ENCODE measurements at places on chromosomes 2 and 18.

- no peak for DNase-seq
These were observed 57.6 kb downstream of the BMP10 start for GRCh38 chr2:68813596-68813995.

- DNase-seq, result no peak
These were observed 3.5 kb upstream of the RNU4ATAC start for GRCh38 chr2:121527009-121527682.

- DNase-seq, result no peak
These were observed 189.6 kb upstream of the RMP24 start for GRCh38 chr18:35782926-35783325.

GRCh38 chr2:186427970-186428369, 58.1 kb upstream of the ZC3H15 start:
- no peak for DNase-seq

- DNase-seq, result no peak
These were observed 14.7 kb downstream of the SOX11 start for GRCh38 chr2:5706717-5707455.

DNA sequence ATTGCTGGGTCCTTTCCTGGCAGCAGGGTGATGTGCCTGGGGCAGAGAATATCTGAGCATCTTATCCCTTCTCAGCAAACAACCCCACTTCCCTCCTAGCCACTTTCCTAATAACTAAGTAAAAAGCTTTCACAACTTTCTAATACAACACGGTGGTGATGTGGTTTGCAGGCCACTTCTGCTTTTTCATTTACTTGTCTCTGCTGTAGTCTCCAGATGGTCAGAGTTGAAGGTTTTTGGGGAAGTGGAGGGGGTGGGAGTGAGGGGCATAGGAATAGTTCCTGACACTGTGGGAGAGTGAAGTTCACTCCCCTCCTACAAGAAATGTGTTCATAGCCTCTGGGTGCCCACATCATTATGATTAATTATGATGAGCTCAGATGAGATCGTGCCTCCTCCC, 11.6 kb downstream of the OXER1 start:
- DNase-seq, result no peak

- no peak for DNase-seq
These were observed 467 bp upstream of the WDR35 start for GRCh38 chr2:19990416-19990728.

DNA sequence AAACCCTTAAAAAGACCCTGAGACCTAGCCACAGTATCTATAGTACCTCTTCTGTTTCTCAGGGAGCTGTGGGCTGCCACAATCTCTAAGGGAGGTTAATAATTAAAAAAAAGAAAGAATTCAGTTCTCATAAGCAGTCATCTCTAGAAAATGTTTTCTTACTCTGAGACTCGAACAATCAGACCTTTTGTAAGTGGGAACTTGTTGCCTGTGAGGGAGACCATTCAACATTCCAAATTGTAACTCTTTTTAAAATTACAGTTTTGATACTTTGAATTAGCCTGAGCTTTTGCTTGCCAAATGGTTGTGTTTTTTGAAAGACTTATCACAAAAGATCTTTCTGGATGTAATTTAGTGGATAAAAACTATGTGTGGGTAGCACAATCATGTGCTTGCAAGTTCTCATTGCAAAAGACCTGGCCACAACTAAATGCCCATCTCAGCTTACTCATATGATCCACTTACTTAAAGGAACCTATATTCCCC, 33.3 kb downstream of the IL1R2 start:
- no peak for DNase-seq

DNA sequence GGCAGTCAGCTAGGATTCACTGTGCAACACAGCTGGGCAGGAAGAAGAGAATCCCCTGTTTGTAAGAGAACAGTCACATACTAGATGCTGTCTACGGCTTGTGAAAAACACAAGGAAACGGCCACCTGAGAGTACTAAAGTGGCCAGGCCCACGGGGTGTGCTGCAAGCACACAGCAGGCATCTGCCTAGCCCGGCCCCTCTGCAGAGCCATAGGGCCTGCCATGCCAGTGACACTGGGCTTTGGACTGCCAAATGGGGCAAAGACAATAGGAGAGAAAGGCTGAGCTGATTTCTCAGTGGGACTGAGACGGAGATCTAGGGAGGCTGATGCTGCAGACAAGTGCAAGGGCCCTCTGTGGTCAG, 10.3 kb downstream of the TUBB6 start:
- no peak for DNase-seq

- DNase-seq, result no peak
These were observed 186.4 kb upstream of the FAM98A start for GRCh38 chr2:33785201-33786106.

DNA sequence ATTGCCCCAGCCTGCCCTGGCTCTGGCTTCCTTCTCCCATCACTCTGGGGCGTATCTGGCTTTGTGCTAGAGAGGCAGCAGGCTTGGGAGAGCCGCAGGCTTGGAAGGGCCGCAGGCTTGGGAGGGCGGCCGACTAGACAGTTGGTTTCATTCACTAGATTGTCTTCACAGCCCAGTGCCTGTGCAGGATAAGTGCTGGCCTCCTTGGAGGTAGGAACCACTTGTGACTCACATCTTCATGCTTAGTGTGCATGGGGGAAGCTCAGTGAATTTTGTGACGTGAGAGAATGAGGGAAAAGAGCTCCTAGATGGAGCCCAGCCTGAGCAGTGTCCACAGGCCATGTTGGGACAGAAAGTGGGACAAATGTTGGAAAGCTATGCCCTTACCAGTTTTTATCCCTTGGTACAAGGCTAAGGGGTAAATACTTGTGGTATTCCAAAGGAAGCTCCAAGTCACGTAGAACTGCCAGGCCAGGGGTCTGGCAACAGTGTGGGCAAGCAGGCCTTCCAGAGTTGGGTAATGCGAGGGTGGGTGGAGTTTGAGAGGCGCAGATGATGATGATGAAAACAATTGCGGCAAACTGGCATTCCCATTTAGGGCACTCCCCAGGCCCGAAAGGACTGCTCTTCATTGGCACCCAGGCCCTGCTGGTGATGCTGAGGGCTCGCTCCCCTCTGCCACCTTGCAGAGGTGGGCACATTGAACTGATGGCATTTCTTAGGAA, 100.1 kb downstream of the DDX1 start:
- DNase-seq, result no peak

- no peak for DNase-seq
These were observed 108.9 kb downstream of the CLIP4 start for GRCh38 chr2:29223851-29224692.

DNA sequence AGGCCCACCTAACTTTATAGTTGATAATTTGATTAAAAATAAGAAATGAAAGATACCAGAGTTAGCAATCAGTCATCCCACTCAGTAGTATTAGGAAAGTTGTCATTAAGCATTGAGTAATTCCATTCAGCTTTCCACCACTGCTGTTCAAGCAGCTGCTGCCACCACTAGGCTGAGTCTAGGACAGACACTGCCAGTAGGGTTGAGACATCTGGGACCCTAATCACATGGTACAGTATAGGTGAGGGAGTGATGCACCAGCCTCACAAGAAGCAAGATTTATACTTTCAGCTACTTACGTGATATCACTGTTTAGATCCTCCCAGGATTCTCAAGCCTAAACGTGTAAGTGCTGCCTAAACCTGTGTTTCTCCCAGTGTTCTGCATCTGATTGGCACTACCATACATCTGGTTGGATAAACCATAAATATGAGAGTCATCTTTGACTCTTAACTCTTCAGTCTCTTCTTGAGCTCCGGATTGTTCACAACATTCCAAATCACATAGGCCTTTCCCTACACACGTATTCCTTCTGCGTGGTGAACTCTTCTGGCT, 3.2 kb downstream of the UBXN4 start:
- DNase-seq, result peak; percentile 22

- no peak for DNase-seq
These were observed 45.2 kb downstream of the FAM168B start for GRCh38 chr2:131047920-131048560.

- DNase-seq, result no peak
These were observed 100.6 kb downstream of the SMAD2 start for GRCh38 chr18:47829831-47830230.

DNA sequence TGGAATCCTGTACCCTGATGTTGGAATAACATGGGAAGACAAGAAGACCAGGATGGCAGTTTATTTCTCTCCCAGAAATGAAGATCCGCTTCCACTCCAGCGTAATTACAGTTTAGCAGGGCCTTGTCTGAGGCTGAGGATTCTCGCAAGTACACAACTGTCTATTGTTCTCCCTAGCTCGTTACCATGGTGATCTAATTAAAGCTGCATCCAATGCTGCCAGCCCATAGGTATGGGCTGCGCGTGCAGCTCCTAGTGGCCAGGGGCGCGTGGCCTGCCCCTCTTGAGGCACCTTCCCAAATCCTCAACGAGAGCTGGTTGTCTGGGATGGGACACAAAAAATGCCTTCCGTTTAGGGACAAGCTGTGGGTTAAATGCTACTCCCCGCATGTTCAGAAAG, 344.9 kb downstream of the CYRIA start:
- no peak for DNase-seq

GRCh38 chr18:56483386-56483785, 155.0 kb downstream of the TXNL1 start:
- DNase-seq, result no peak

- no peak for DNase-seq
These were observed 46.9 kb upstream of the CD28 start for GRCh38 chr2:203659331-203660049.

DNA sequence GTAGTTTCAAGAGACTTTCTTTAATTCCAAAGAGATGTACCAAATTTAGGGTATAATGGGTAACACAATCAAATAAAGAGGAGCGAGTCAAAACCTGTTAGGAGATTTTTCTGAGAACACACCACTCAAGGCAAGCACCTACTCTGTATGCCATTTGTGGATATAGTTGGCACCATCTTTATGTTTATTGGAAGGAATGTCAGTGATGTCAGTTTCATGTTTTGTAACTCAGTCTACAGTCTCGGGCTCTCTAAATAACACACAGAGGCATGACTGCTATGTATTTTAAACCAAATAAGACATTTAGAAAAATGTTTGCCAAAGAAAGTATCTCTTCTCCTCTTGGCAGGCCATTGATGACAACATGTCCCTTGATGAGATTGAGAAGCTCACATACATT, 59.7 kb downstream of the CPS1 start:
- DNase-seq, result no peak

DNA sequence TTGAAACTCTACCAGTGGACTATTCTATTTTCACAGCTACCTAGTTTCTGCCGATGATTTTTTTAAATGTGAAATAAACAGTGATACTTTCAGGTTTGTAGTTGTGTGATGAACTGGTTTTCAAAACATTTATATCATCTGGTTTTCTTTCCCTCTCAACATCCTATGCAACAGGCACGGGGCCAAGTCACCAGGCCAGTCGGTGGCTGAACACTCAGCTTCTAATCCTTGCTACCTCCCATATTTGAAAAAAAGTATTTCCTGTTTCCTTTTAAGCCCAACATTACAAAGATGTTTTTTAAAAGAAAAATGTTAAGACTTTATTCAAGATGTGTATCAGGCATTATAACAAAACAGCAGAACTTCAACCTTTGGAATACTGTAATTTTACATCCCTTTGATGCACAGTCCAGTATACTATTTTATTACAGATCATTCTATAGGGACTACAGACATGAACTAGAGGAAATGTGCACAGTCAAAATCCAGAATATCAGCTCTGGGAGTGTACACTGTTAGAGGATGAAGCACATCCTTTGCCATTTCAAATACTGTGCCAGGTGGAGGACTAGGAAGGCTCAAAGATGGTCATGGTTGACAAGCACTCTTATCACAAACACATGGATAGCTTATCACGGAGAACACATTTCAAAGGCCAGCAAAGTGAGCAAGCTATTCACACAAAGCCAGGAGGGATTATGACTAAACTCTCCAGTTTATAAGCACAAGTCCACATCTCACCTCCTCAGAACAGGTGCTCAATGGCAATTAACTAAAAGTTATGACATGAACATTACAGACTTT, 14.6 kb downstream of the MRPL35 start:
- DNase-seq, result peak; percentile 77

GRCh38 chr2:215611609-215612386, 175.9 kb upstream of the FN1 start:
- no peak for DNase-seq

- no peak for DNase-seq
These were observed 43.9 kb upstream of the BCL11A start for GRCh38 chr2:60597346-60597745.

- no peak for DNase-seq
These were observed 13.2 kb downstream of the LRRFIP1 start for GRCh38 chr2:237640493-237640998.

DNA sequence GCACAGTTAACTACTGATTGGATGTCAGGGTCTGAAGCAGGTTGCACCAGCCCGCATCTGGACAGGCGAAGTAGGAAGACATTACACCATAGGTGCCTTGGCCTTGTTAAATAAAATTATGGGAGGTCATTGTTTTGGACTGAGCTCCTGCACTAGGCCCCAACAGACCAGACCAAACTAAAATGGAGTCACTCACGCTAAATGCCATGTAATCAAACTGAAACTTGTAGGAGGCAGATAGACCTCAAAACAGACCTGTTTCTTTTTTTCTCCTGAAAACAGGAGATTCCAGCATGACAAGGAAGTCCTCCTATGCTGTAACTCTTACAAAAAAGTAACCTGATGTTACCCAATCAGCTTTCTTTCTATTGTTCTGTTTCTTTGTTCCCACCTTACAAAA, 15.5 kb upstream of the NFU1 start:
- DNase-seq, result no peak

GRCh38 chr18:55699233-55699765, 111.3 kb upstream of the TCF4 start:
- no peak for DNase-seq

DNA sequence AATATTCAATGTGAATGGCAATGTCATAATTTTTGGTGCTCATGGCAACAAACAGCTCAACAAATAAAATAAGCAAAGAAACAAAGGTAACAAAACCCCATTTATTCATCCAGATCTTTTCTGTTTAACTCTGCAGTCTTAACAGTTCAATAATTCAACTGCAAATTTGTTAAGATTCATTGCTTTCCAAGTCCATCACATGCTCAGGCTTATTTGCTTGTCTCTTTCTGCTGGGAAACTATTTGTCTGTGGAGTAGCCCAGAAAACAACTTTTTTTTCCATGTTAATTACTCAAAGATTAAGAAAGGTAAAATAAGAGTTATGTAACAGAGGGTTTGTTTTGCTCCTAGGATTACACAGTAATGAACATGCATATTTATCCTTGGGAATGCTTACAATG, 92.6 kb upstream of the PNPT1 start:
- no peak for DNase-seq

Measured in hematopoietic multipotent progenitor cell treated with erythropoietin and hydrocortisone succinate and interleukin-3 and kit ligand, for 15 days (in vitro differentiated cells).